Vagina (tissue), 2 donors: ENCODE measurements at places on chromosomes 1 and 21.

- peak; percentile 64 for DNase-seq
Measured at GRCh38 chr1:160377585-160378206, 10.8 kb downstream of the NHLH1 start.

DNA sequence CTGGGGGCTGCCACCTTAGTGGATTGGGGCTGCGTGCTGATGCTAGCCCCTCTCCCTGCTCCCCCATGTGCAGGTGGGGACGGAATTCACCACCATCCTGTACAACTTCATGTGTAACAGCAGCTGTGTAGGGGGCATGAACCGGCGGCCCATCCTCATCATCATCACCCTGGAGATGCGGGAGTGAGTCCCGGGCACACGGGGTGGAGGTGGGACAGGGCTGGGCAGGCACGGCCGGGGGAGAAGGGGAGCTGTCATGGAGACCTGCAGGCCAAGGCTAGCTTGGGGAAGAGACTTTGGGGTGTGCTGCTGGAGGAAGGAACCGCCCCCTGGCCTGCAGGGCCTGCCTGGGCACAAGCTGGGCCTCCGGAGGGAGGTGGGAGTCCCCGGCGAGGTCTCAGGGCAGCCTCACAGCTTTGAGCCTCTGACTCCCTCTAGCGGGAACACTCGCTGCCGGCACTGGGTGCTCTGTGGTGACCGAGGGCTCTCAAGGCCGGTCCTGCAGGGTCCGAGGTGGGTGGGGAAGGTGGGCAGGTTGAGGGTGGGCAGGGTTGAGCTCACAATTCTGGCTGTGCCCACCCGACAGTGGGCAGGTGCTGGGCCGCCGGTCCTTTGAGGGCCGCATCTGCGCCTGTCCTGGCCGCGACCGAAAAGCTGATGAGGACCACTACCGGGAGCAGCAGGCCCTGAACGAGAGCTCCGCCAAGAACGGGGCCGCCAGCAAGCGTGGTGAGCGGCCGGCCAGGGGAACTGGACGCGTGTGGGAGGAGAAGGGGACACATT, 25.0 kb upstream of the CCDC27 start:
- DNase-seq: no peak

DNA sequence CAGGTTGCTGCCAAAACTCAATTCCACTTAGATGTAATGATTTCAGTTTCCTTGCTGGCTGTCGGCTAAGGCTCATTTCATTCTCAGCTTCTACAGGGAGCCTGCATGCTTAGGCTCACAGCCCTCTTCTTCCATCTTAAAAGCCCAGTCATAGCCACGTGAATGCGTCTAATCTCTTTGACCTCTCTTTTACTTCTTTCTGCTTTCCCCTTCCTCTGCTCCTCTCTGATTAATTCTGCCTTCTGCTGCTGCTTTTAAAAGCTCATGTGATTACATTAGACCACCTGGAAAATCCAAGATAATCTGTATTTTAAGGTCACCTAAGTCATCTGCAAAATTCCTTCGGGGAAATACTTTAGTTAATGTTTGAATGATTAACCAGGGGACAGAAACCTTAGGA, 812.8 kb upstream of the BRINP3 start:
- no peak for DNase-seq

DNA sequence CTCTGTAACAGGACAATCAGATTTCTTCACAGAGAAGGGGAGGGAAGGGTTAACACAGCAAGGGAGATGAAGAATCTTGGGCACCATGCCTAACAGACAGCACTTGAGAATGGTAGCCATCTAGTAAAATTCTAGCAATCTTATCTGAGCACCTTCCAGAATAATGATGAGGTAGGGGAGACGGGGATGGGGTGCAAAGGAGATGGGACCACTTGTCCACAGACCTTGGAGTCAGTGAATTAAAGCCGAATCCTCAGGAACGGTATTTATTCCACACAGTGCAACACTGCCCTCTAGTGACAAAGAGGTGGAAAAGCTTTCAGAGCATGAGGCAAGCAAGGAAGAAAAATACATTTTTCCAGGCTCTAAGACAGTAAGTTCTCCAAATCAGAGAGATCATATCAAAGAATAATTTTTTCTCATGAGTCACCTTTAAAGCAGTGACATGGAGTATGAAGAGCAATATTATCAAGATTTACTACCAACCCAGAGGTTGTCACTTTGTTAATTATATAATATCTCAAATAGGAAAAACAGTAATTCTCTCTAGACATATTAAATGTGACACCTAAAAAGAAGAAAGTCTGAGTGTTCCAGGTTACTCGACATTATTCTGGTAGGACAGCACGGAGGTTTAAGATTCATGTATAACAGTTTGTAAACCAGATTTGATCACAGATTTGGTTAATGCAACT, 43.3 kb upstream of the LPAR3 start:
- DNase-seq: no peak

- DNase-seq: no peak
Measured at GRCh38 chr1:92916899-92917298, 44.4 kb downstream of the DIPK1A start.

DNA sequence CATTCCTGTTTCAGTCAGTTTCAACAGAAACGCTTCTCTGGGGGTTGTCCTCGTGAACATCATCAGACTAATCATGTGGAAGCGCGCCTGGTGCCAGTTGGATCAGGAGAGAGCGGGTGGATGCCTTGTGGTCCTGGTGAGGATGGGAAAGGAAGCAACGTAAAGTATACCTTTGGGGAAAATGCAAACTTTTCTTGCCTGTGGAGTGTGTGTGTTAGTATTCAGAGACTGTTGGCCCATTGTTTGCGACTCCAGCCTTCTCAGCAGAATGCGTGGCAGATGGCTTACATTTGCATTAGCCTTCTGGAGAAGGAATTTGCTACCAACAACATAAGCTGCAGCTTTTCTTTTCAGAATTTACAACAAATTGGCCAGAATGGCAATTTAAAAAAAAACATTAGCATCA, 173.9 kb downstream of the RWDD3 start:
- DNase-seq: no peak

GRCh38 chr1:50859657-50860056, 100.4 kb downstream of the FAF1 start:
- no peak for DNase-seq

GRCh38 chr1:171286032-171286705, 27.8 kb upstream of the FMO4 start:
- DNase-seq: no peak

DNA sequence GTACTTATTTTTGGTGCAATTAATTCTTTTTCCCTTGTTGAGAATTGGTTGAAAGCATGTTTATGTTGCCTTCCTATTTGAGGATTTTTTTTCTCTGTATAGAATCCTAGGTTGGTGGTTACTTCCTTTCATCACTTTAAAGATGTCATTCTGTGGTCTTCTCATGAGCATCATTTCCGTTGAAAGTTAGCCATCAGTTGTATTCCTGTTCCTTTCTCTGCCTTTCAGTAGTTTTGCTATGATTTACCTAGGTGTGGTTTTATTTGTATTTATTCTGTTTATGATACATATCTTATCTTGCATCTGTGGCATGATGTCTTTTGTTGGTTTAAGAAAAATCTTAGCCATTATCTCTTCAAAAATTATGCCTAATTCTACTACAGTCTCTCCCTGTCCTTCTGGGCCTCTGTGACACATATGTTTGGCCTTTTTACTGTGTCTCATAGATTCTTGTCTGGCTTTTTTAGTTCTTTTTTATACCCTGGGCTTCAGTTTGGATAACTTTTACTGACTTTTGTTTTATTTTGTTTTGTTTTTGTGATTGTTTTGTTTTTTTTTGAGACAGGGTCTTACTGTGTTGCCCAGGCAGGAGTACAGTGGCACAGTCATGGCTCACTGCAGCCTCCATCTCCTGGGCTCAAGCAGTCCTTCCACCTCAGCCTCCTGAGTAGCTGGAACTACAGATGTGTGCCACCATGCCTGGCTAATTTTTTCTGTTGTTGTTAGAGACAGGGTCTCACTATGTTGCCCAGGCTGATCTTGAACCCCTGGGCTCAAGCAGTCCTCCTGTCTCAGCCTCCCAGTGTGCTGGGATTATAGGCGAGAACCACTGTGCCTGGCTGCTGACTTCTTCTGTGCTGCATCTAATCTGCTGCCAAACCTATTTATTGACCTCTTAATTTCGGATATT, 24.1 kb downstream of the PTGFRN start:
- no peak for DNase-seq

GRCh38 chr1:17485281-17485680, 45.8 kb upstream of the RCC2 start:
- DNase-seq: no peak

- DNase-seq: no peak
Measured at GRCh38 chr1:18938008-18938706, 18.3 kb downstream of the IFFO2 start.

GRCh38 chr1:18972991-18973390, 16.5 kb upstream of the IFFO2 start:
- no peak for DNase-seq

DNA sequence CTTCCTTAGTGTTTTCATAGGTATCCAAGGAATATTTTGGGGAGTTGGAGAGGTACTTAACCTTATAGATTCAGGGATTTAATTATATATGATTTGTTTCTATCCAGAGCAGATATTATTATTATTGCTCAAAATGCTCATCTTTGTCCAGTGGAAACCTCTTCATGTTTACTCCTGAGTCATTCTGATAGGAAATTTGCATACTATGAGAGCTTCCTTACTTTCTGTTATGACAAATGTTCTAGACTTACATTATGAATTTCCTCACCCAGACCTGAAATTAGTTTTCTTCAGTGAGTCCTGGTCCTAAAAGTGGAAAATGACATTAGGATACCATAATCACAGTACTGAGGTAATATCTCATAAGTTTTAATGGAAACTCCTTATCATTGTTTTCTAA, 57.5 kb upstream of the PLPPR5 start:
- no peak for DNase-seq

DNA sequence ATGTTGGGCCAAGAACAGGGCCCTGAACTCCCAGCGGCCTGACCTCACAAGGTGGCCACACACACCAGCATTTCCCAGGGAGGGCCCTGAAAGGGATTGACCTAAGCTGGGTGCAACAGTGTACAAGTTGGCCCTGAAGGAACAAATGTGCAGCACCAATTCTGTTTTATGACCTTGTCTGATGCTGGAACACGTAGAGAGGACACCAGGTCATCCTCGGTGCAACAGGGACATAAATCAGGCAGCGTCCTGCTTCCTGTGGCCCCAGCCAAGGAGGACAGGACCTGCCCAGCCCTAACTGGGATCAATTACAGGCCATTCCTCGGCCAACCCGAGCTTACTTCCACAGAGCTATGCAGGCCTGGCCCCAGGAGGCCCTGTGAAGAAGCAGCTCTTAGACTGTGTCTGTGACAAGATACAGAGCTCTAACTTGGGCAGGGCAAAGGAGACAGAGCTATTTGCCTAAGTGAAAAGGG, 12.8 kb upstream of the PHC2 start:
- no peak for DNase-seq

GRCh38 chr1:42418516-42418915, 37.3 kb downstream of the ZMYND12 start:
- DNase-seq: no peak

DNA sequence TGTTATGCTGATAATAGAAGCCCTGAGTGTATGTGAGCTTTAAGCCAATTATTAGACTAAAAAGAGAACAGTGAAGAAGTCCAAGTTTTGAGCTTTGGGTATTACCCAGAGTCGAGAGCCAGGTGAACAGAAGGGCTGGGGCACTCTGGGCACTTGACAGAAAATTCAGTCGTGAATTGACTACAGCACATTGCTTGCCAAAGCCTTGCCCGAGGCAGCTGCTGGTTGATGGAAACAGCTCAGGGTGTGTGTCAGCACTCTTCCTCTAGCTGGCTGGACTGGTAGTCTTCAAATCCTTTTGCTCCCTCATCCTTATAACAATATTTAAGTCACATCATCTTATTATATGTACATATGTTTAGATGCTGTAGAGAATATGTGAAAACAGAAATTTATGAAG, 21.3 kb downstream of the PDE4B start:
- no peak for DNase-seq

- no peak for DNase-seq
Measured at GRCh38 chr1:178408871-178409270, 87.9 kb downstream of the CLEC20A start.

DNA sequence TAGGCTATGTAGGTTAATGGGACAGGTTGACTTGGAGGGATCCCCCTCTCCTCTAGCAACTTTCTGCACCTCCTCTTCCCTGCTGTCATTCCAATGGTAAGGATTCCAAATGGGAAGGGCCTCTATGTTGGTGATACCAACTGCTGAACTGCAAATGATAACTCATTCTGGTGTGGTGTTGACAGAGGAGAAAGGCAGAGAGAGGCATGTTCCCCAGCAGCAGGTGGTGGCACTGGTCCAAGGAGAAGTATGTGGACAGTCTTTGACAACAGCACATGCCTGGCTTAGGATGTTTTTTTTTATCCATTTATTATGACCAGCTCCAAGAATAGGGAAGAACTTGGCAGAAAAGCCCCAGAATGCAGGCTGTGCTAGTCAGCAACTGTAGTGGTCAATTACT, 19.6 kb upstream of the SPAG17 start:
- DNase-seq: no peak

DNA sequence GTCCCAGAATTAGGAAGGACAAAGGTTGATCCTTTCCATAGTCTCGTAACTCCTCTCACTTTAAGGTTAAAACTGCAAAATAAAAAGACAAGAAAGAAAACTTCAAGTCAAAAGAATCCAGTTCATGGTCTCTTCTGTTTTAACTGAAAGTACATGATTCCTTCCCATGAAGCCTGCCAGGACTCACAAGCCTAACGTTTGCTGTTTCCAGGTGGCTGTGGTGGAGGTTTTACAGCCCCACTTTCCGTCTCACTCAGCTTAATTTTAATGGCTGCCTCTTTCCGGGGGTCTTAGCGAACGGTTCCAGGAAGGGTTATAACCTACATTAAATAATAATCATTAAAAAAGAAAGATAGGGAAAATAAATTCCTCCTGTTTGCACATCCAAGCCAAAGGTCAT, 136.8 kb upstream of the SPAG17 start:
- no peak for DNase-seq

DNA sequence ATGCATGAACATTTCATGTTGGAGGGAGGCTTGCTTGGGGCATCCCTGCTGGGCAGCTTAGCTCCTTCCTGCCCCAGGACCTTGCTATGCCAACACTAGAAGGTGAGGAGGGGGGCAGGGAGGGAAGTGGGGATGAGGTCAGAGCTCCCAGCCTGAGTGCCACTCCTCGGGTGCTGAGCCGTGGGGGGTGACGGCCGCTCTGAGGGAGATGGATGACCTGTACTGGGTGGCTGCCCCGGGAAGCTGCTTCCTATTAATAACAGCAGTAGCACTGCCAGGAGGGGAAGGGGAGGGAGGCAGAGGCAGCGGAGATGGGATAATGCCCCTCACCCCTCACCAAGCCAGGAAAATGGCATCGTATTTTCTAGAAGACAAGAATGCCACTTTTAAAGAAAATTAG, 60.6 kb downstream of the UBIAD1 start:
- no peak for DNase-seq

DNA sequence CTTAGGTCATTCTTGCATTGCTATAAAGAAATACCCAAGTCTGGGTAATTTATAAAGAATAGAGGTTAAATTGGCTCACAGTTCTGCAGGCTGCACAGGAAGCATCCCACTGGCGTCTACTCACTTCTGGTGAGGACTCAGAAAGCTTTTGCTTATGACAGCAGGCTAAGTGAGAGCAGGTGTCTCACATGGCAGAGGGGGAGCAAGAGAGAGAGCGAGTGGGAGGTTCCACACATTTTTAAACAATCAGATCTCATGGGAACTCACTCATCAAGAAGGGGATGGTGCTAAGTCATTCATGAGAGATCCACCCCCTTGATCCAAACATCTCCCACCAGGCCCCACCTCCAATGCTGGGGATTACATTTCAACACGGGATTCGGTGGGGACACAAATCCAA, 13.6 kb upstream of the RGS4 start:
- DNase-seq: no peak

- no peak for DNase-seq
Measured at GRCh38 chr1:204341380-204341779, 18.3 kb downstream of the PLEKHA6 start.

GRCh38 chr1:230210981-230211336, 143.9 kb downstream of the GALNT2 start:
- DNase-seq: no peak
